Mesothelial cell of epicardium (in vitro differentiated cells): ENCODE measurements at places on chromosomes 3 and 15.

DNA sequence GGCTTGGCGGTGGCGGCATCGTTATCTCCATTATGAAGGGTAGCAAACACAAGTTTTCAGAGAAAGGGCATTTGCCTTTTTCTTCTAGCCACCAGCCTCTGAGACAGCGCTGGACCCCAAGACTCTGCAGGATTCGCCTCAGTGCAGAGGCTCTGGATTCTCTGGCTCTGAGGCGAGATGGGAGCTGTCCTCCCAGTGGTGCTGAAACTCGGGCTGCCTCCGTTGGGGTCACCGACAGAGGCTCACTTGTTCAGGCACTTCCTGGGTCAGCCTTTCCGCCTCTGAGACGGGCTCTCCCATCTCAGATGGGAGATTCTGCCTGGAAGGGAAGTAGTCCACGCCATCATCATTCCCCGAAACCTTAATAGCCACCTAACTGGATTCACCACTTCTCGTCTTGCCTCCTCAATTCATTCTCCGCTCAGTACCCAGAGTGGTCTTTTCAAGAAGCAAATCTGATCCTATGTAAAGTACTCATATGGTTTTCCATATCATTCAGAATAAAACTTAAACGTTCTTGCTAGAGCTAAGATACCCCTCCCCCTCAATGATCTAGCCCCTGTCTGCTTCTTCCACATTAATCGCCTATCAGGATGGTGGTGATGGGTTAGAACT, 76.9 kb downstream of the RHCG start:
- H3K4me3 ChIP-seq, result no peak overlapping the region
- no peaks in the 10 kb centered on the region for H3K36me3 ChIP-seq
- H3K27me3 ChIP-seq, result peaks cover 98% of the 10 kb centered on the region
- no peaks in the 10 kb centered on the region for H3K4me1 ChIP-seq

- H3K27me3 ChIP-seq, result peaks cover 5% of the 10 kb centered on the region
- H3K4me3 ChIP-seq, result no peak overlapping the region
- DNase-seq, result no peak
- H3K36me3 ChIP-seq, result no peaks in the 10 kb centered on the region
- peaks cover 37% of the 10 kb centered on the region for H3K4me1 ChIP-seq
These were observed 318.7 kb upstream of the STT3B start for GRCh38 chr3:31213869-31214486.

DNA sequence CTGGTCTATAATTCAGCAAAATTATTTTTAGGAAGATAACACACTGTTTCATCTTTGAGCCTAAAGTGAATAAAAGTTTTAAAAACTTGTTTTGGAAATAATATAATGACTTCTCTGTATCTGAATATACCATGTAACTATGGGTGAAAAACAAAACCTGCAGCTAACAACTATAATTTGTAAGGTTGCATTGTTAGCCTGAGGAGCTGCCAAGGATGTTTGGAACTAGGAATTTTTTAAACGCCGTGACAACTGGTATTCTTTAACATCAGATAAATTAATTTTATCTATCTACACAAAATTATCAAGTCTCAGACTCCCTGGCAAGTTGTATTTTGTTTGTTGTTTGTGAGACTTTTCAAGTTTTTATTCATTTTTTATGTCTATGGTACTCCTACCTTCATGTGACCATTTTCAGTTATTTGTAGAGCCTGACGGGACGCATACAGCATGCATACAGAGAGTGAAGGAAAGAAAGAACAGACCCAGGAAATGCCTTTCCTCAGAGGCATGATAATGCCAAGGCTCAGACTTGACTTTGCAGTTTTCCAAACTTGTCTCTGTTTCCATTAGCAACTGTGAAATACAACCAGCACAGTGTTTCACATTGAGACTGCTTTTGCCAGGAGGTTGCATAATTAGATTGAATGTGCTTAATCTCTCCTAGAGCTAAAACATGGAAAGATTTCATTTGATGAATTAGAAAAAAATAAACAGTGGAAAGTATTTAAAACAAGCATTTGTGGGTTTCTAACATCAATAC, 60.8 kb upstream of the ARHGEF26 start:
- peak overlapping the region; percentile 56 for H3K27ac ChIP-seq
- no peaks in the 10 kb centered on the region for H3K36me3 ChIP-seq
- H3K27me3 ChIP-seq, result no peaks in the 10 kb centered on the region
- peaks cover 9% of the 10 kb centered on the region for H3K4me1 ChIP-seq

- no peak overlapping the region for H3K4me3 ChIP-seq
- H3K27me3 ChIP-seq, result no peaks in the 10 kb centered on the region
- H3K4me1 ChIP-seq, result peaks cover 12% of the 10 kb centered on the region
- H3K36me3 ChIP-seq, result no peaks in the 10 kb centered on the region
- no peak overlapping the region for H3K27ac ChIP-seq
- DNase-seq, result no peak
These were observed 3.9 kb upstream of the ACTL6A start for GRCh38 chr3:179558742-179559364.

- no peak overlapping the region for H3K27ac ChIP-seq
- peaks cover 32% of the 10 kb centered on the region for H3K4me1 ChIP-seq
- no peak overlapping the region for H3K4me3 ChIP-seq
- DNase-seq, result no peak
These were observed 3.5 kb upstream of the ST3GAL6 start for GRCh38 chr3:98759629-98760028.

DNA sequence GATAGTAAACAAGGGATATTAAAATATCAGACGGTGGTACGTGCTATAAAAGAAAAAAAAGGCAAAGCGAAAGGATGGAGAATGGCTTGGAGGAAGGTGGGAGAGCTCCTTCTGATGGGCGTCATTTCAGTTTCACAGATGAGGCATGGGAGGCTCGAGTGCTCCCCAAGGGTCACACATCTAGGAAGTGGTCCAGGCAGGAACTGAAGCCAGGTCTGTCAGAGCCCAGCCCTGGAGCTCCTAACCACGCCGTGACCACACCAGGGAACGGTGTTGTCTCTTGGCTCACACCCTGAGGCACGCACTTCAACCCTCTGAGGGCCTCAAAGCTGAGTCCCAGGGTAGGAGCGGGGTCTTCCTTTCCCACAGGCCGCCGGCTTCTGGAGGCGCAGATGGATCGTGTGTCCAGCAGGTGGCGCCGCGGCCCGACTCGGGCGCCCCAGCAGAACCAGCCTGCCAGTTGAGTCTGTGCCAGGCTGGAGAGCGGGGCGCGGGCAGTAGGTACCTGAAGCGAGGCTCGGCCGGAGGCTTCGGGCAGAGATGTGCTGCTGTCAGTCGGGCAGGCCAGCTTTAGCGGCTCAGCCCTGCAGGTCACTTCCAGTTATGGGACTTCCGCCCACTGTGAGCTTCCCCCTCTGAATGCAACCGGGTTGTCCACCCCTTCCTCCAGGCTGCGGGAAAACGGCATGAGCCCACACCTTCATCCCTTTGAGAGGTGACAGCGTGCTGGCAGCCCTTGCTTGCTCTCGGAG, 68.1 kb downstream of the SLC6A1 start:
- peak overlapping the region; percentile 67 for H3K4me3 ChIP-seq
- no peak overlapping the region for H3K27ac ChIP-seq
- peak; percentile 82 for DNase-seq
- H3K4me1 ChIP-seq, result no peaks in the 10 kb centered on the region
- no peaks in the 10 kb centered on the region for H3K36me3 ChIP-seq
- H3K27me3 ChIP-seq, result peaks cover 51% of the 10 kb centered on the region

GRCh38 chr3:8856071-8856470, 86.7 kb upstream of the OXTR start:
- H3K36me3 ChIP-seq, result no peaks in the 10 kb centered on the region
- H3K27me3 ChIP-seq, result no peaks in the 10 kb centered on the region
- DNase-seq, result no peak
- H3K27ac ChIP-seq, result no peak overlapping the region
